C1 segment of cervical spinal cord (tissue), 14 donors: ENCODE measurements at places on chromosomes 3 and 15.

GRCh38 chr3:189820365-189820720 is 189.2 kb downstream of the TP63 start:
- DNase-seq, result no peak

GRCh38 chr3:18127859-18128681 is 297.1 kb downstream of the SATB1 start:
- DNase-seq, result no peak

DNA sequence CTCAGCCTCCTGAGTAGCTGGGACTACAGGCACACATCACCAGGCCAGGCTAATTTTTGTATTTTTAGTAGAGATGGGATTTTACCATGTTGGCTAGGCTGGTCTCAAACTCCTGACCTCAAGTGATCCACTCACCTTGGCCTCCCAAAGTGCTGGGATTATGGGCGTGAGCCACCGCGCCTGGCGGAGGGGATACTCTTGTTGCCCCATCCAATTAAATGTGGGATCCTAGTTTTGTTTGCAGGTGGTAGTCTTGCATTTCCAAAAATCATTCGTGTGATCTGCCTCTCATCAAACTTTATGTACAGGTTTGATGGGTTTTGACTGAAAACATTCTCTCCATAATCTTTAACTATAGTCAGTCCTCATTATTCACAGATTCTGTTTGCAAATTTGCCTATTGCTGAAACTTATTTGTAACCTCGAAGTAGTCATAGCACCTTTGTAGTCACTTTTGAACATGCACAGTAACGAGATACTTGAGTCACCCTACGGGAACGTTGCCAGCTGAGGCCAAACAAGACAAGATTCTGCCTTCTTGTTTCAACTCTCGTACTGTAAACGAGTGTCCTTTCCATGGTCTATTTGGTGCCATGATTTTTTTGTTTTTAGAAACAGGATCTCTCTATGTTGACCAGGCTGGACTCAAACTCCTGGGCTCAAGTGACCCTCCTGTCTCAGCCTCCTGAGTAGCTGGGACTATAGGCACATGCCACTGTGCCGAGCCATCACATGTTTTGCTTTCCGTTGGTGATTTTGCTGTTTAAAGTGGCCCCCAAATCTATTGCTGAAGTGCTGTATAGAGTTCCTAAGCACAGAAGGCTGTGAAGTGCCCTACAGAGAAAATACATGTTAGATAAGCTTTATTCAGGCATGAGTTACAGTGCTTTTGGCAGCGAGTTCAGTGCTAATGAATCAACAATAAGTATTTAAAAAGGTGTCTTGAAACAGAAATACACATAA is 8.1 kb upstream of the MAPK6 start:
- DNase-seq, result no peak

DNA sequence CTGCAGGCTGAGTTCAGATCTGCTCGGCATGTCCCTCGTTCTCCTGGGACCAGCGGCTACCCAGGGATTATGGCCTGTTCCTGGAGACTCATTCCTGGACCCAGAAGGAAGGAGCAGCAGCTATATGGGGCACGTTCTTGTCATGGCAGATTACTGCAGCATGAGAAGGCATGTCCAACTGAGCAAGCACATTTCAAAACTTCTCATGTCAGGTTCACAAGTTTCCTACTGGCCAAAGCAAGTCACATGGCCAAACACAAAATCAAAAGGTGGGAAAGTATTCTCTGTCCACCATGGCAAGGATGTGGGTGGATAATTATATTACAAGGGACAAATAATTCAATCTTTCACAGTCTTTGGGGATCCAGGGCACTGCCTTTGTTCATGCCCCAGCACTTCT is 71.9 kb upstream of the C15orf39 start:
- DNase-seq, result no peak

DNA sequence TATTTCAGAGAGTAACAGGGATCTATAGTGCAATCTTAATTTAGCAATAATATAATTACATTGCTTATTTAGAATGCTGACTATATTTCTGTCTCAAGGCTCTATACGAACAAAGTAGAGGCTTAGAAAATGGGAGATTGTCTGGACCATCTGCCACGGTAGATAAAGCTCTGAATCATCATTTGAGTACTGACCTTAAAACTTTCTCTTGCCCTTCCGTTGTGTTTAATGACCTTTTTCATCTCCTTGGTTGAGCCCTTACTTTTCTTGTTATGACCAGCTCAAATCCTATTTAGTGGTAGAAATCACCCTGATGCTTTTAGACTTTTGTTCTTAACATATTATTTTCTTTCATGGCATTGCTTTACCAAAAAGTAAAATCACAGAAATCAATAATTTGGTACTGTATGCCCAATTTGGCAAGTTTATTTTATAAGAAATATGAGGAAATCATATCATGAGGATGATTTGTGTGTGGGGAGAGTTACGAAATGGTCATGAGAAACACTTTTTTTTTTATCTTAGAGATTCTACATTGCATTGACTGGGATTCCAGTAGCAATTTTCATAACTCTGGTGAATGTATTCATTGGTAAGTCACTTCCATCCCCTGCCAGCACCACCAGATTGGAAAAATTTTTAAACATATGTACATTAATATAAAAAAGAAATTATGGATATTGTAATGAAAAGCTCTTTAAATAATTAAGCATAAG is 11.0 kb downstream of the NDUFB5 start:
- no peak for DNase-seq

DNA sequence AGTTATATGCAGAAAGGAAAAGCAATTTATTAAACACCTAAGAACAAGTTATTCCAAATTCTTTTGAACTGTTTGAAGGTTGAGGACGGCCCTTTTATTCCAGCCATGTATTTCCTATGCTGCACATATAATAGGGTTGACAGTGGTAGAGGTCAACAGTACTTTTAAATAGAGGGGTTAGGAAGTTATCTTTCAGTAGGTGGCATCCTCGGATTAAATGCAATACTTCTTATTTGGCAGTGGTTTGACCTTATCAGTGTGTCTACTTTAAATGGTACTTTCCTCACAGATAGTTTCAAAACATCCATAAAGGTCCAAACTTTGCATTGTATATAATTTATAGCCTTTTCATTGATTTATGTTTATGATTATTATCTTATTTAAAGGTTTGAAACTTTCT is 558.7 kb downstream of the TUSC7 start:
- DNase-seq, result no peak

DNA sequence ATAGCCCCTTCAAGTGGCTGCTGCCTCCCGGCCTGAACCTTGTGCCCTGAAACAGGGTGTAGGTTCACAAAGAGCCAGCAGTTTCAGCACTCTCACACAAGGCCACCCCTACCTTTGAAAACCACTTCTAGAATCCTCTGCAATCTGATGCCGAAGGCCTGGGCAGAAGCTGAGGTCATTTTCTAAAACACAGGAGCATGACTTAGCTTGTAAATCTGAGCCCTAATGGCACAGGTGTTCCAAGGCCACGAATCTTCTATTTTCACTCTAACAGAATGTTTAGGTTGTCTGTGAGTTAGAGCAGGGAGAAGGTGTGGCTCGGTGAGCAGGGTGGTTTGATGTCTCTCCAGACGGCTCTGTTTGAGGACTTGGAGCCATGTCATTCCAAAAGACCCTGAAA is 62.3 kb downstream of the SYNM start:
- no peak for DNase-seq

DNA sequence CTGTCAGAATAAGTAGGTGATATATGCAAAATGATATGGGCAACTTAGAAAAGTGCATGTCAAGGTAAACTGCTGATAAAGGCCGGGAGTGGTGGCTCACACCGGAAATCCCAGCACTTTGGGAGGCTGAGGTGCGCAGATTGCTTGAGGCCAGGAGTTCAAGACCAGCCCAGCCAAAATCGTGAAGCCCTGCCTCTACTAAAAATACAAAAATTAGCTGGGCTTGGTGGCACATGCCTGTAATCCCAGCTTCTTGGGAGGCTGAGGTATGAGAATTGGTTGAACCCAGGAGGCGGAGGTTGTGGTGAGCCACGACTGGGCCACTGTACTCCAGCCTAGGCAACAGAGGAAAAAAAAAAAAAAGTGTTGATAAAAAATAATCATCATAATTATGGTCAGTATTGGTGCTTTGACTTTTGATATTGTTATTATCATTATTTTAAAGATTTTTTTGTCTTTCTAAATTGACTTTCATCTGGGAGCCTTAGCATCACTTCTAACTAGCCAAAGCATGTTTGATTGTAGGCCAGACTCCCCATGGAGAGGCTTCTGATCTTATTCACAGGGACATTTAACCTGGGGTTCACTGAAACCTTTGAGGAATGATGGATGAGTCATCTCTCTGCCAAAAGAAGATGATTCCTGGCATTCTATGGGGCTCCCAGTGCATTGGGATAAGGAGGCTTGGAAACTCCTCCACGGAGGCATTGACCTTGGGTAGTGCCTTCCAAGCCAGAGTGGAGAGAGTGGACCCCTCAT is 5.6 kb downstream of the ZBTB38 start:
- DNase-seq, result no peak

DNA sequence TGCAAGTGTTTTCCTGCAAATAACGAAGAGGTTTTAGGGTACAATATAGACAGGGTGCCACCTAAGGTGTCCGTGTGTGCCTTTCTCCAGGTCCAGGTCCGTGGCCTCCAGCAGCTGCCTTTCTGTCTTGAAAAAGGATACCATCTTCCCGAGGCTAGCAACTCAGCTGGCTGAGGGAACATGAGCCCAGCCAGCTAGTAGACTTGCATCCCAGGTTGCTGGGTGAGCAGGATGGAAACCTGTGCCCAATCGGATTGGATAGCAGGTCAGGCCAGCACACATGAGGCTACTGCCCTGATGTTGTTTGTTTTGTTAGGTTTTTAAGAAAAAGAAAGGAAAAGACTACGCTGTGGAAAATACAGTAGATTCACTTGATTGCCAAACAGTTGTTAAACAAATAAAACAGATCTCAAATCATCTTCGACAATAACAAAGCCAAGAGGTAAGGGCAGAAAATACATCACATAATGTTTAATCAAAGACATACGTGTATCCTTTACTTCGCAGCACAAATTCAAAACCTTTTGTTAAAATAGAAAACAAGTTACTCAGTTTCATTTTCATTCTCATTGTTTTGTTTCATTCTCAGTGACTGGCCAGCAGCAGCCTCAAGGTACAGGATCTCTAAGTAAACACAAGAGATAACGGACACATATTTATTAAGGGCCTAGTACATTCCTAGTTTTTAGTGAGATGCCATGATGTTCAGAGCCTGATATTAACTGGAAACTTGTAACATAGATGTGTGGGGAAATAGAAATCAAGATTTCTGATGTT is 661.2 kb upstream of the NR2F2 start:
- no peak for DNase-seq

- no peak for DNase-seq
Measured at GRCh38 chr3:196499807-196500524, 3.6 kb downstream of the RNF168 start.

- no peak for DNase-seq
Measured at GRCh38 chr3:56633602-56634535, 49.2 kb downstream of the TASOR start.

DNA sequence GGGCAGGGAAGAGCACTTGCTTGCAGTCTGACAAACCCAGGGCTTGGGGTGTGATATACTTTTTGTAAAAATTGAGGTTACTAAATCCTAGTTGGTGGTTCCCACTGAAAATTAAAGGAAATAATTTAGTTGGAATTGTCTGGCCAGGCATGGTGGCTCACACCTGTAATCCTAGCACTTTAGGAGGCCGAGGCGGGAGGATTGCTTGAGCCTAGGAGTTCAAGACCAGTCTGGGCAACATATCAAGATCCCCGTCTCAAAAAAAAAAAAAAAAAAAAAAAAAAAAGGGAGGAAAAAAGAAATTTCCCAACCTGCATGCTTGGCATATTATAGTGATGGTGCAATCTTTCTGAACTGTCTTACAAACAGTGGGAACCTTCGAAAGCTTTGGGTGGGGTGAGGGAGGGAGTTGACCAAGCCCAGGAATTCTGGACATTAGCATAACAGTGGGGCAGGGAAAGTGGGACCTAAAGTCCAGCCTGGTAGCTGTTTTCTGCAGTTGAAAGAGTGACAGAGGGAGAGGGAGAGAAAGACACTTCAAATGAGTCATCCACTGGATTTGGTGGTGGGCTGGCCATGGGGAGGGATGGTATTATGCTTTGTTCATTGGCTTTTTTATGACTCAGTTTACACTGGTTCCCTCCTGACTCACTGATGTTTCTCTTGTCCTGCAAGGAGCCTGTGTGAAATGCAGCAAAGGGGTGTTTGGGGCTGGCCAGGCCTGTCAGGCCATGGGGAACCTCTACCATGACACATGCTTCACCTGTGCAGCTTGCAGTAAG is 41.1 kb downstream of the LIMD1 start:
- DNase-seq, result no peak

DNA sequence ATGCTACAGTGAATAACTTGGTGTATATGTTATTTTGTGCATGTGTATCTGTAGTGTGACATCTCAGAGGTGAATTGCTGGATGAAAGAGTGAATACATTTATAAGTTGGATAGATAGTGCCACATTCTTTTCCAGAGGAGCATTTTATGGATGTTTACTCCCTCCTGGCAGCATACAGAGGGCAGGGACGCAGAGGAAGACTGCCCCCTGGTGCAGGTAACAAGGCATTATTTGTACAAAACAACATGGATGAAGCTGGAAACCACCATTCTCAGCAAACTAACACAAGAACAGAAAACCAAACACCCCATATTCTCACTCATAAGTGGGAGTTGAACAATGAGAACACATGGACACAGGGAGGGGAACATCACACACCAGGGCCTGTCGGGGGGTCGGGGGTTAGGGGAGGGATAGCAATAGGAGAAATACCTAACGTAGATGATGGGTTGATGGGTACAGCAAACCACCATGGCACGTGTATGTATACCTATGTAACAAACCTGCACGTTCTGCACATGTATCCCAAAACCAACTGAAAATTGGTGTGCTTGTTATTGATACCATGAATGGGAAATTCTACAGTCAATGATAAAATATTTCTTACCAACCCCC is 57.9 kb upstream of the CTXND1 start:
- DNase-seq, result no peak

GRCh38 chr3:55895897-55896566 is 408.9 kb upstream of the WNT5A start:
- DNase-seq, result no peak

DNA sequence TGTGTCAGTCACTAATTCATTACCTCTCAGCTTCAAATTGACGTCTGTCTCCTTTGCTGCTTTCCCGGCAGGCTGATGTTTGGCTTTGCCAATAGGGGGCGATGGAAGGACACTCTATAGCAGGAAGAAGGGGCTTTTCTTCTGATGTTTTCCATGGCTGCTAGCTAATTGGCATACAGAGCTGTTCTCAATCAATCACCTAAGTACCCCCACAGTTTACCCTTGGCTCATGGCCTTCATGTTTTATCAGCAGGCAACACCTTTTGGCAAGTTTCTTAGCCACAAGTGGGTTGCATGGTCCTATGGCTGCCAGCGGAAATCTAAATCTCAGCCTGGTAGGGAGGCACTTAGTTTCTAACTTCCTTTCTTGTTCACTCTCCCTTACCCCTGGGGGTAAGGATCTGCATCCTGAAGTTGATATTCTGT is 45.0 kb downstream of the ESYT3 start:
- no peak for DNase-seq

DNA sequence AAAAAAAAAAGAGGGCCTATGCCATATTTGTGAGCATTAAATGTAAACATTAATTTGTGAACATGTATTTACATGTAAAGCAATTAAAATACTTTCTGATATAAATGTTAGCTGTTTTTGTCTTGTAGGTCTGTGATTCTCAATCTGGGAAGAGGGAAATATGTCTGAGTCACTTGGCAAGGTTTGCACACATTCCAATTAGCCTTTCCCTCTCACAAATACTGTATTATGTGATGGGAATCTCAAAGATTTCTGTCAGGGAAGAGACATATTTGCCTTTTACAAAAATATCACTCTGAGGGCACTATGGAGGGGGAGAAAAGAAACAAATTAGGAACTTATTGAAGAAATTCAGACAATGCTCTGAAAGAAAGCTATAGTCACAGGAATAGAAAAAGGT is 483.6 kb downstream of the GBE1 start:
- no peak for DNase-seq
